ENCODE measurements at places on chromosomes 13 and 19. TPM values are rescaled to one million over a fixed set of nuclear protein-coding genes. Genes with fewer than 3 reads are reported as not detected.

Gene INAFM1
- total RNA-seq, result 11.3 TPM

Gene HTR2A
- total RNA-seq, result not detected

Gene MRPS12
- 36.7 TPM for total RNA-seq

Gene CYSLTR2
- 2.2 TPM for total RNA-seq

Gene EFNB2
- total RNA-seq, result 28.1 TPM

Gene SMIM44
- total RNA-seq, result not detected

Gene GRIK5
- total RNA-seq, result 1.1 TPM

Gene MEF2B
- not detected for total RNA-seq

Gene VSTM2B
- total RNA-seq, result not detected

Gene PROZ
- total RNA-seq, result not detected
